GM13977 (cell line): ENCODE measurements at places on chromosomes 4 and X.

DNA sequence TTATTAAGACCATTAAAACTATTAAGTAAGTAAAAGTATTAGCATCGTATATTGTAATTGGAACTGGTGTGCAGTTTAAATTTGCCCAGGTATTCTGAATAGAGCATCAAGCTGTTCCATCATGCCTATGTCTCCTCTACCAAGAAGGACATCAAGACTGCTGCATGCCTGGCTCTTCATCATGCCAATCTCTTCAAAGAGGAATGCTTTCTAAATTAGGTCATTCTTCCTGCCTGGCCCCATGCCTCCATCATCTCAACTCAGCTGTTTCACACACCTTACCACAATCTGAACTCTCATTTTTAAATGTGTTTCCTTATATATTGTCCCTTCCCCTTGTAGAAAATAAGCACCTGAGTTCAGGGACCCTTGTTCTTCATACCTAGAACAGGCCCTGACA is 270.5 kb upstream of the PPARGC1A start:
- DNase-seq: no peak

GRCh38 chr4:67250131-67250896 is 295.0 kb downstream of the CENPC start:
- no peak for DNase-seq

GRCh38 chr4:164803702-164804101 is 49.8 kb downstream of the SMIM31 start:
- DNase-seq: no peak

- DNase-seq: no peak
Observed at GRCh38 chrX:139720136-139720535, 12.2 kb upstream of the MCF2 start.

- no peak for DNase-seq
Observed at GRCh38 chr4:128930051-128930450, 120.6 kb downstream of the JADE1 start.

- no peak for DNase-seq
Observed at GRCh38 chr4:55159851-55160250, 34.5 kb upstream of the KDR start.

DNA sequence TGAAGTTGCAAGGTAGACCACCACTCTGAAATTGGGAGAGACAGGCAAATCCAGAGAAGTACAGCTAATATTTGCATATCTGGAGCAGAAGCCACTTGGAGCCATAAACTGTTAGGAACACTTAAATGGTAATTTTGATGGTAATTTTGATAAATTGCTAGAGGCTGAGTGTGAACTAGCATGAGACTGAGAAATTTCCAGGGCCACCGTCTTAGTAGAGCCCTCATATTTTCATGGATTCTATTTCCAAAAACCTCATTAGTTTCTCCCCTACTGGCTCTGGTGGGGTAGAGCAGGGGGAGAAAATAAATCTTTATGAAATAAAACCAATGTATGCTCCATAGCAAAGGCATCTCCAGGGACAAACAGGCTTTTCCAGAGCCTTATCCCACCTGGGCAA is 429.4 kb upstream of the DIPK2B start:
- DNase-seq: no peak

DNA sequence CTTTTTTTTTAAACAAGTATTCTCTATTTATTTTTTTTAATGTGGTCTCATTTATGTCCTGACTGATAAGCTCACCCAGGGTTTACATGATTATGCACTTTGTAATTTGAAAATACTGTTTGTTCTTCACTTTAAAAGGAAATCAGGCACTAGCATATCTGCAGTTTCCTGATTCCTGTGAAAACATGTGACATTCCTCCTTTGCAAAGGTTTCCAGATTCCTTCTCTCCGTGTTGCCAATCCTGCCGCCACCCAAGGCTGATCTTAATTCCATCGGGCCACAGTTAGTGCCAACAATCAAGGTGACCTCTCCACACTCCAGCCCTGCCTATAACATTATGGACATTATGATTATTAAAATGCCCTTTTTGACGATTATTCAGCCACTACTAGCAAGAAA is 225.4 kb downstream of the PCDH7 start:
- DNase-seq: no peak
